ENCODE measurements at places on chromosomes 6 and 20.
A peak's percentile ranks its signal among the peaks of the same experiment; 100 is the strongest.

GRCh38 chr6:56364431-56364826, 117.0 kb upstream of the COL21A1 start:
- DNase-seq, result no peak

- DNase-seq, result peak; percentile 4
Observed at GRCh38 chr6:117346142-117346930, 79.4 kb downstream of the ROS1 start.

DNA sequence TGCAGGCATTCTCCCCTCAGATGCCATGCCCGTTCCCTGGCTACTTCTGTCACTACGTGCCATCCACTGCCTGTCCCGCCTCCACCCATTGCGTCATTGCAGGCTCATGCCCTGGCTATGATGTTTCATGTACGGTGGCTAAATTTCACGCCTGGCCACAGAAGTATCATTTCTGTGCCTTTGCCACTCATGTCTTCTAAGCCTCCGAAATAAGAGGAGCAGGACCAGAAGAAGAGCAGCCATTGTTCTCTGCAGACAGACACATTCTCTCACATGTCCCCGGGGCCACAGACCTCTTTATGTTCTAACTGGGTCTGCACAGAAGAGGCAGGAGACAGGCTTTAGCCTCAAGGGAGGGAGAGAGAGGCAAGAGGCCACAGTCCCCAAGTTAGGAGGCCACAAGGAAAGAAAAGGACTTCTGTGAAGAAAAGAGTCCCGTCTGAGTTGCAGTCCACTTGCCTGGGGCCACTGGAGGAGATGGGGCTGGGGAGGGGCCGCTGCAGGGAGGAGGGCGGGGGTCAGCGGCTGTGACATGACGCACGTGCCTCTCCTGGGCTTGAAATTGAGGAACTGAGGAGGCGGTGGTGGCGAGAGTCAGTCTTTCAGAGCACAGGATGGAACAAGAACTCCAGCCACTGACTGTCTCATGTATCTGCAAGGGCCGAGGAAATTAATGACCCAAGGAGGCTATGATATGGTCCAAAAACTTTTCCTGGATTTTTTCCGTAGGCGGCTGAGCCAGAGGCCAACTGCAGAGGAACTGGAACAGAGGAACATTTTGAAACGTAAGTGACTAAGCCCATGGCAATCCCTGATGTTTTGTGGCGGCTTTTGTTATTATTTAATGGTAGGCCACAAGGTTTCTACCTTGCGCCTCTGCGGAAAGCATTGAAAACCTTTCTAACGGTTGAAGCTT, 55.9 kb downstream of the TBC1D7 start:
- no peak for DNase-seq

DNA sequence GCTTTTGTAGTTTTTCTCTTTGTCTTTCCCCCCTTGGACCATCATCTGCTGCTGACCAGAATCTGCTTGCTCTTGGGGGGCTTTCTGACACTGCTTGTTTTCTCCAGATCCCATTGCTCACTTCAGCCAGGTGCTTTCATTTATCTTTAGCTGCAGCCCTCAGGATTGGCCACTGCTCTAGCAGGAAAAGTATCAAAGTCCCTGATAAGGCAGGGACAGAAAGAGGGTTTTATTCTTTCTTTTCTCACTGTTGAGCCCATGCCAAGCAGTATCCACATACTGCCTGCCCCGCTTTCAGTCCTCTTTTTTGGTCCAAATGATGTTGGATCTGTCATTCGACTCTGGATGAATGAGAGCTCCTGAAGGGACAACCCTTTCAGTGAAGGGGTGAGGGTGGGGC, 141.4 kb downstream of the DNAH8 start:
- DNase-seq, result no peak

- no peak for DNase-seq
Observed at GRCh38 chr6:50145125-50145524, 95.4 kb upstream of the DEFB112 start.

DNA sequence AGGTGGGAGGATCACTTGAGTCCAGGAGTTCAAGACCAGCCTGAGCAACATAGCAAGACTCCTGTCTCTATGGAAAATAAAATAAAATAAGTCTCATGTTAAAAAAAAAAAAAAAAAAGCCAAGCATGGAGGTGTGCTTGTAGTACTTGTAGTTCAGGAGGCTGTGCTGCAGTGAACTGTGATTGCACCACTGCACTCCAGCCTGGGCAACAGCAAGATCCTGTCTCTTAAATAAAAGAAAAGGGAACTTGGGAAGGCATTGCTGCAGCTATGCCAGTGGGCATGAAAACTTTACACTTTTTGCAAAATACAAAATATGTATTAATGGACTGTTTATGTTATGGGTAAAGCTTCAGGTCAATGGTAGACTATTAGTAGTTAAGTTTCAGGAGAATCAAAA, 37.5 kb upstream of the REV3L start:
- no peak for DNase-seq

DNA sequence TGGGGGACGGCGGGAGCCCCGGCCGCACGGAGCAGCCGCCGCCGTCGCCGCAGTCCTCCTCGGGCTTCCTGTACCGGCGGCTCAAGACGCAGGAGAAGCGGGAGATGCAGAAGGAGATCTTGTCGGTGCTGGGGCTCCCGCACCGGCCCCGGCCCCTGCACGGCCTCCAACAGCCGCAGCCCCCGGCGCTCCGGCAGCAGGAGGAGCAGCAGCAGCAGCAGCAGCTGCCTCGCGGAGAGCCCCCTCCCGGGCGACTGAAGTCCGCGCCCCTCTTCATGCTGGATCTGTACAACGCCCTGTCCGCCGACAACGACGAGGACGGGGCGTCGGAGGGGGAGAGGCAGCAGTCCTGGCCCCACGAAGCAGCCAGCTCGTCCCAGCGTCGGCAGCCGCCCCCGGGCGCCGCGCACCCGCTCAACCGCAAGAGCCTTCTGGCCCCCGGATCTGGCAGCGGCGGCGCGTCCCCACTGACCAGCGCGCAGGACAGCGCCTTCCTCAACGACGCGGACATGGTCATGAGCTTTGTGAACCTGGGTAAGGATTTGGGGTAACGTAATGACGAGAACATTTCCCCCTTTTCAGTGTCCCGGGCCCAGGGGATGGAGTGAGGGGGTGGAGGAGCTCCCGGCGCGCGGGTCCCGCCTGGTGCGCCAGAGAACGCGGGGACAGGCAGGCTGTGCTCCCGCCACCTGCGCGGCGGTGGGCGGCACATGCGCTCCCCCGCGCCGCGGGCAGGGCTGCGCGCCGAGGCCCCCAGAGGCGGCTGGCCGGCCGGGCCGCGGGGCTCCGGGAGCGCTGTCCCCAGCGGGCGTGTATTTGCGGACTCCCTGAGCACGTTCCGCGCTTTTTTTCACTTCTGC, 1.4 kb downstream of the BMP6 start:
- no peak for DNase-seq

All from A172 (cell line).